ENCODE measurements at places on chromosomes 12 and 14.

DNA sequence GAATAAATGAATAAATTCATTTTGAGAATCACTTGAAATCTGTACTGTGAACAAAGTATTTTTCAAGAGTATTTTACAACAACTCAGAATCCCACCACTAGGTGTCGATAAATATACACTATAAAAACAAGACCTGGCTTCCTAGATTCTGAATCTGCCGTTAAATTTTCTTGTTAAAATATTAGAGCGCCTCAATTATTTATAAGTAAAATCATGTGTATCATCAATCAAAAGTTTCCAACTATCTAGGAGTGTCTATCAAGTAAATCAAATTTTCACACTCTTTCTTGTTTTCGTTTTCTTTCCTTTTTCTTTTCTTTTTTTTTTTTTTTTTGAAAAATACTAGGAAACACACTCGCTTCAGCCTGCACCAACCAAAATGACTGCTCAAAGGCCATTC is 179.2 kb upstream of the DCN start:
- no peak for DNase-seq

DNA sequence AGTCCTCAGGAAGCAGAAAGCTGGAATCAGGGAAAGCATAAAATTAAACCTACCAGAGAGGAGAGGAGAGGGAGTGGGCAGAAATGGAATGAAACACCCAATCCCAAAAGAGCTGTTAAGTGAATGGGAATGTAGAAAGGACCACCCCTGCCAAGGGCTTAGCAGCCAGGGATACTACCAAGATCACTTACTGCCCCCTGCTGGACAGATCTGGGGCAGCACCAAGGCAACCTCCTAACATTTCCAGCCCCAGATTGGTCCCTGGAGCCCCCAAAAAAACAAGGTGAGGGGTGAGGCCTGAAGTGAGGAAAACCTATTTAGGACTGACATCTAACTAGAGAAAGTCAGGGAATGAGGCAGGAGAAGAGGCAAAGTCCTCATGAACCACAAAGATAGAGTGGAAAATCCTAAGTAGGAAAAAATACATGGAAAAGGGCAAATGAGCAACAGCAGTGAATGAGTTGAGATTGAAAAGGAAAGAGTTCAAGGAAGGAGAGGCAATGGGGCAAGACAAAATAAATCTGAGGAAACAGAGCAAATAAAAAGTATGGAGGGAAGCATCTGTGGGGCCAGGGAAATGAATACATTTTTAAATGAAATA is 11.2 kb upstream of the FKBP11 start:
- DNase-seq = peak; percentile 52

DNA sequence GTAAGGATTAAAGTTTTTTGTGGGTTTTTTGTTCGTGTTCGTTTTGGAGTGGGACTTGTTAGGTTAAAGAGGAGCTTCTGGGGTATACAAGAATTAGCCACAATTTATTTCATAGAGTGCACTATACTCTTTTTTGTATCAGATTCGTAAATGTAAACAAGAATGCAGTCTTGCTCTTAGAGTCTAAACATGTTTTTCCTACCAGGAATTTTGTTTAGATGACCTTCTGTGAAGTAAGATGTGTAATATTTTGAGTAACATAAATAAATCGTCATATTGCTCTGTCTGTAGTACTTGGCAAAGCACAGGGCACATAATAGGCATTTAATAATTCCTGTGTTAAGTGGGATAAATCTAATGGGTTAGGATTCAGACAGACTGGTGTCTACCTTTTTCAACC is 9.6 kb downstream of the CNOT2 start:
- DNase-seq = no peak

DNA sequence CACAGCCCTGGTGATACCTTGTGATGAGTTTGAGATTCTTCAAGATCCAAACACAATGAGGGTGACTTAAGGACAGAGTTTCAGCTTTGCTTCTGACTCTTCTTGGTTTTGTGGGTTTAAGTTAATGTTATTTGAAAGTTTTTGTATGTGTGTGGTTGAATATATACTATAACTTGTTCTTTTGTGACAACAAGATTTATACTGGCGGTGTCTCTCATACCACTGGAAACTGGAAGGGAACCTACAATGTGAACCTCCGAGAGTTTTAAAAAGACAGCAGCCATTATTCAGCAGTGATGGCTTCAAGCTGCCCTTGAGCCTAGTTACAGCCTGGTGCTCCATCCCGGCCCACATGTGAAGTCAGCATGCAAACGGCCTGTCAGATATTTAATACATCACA is 87.9 kb upstream of the IGF1 start:
- no peak for DNase-seq

- no peak for DNase-seq
Observed at GRCh38 chr14:101004954-101005353, 101.4 kb upstream of the RTL1 start.

DNA sequence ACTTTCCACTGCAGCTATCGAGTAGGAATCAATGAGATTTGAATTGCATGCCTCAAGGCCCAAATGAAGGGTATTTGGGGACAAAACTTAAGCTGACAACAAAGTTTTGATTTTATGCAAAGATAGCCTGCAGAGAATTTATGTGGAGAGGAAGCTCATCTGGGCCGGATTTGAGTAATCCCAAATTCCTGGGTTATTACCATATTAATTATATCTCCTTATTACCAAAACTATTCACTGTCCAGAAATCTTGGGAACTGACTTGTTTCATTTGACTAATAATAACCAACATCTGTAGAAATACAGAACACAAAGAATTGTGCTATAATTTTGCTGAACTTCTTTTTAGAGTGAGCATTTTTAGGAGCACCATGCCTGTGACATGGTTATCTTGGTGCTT is 70.4 kb downstream of the KITLG start:
- no peak for DNase-seq

DNA sequence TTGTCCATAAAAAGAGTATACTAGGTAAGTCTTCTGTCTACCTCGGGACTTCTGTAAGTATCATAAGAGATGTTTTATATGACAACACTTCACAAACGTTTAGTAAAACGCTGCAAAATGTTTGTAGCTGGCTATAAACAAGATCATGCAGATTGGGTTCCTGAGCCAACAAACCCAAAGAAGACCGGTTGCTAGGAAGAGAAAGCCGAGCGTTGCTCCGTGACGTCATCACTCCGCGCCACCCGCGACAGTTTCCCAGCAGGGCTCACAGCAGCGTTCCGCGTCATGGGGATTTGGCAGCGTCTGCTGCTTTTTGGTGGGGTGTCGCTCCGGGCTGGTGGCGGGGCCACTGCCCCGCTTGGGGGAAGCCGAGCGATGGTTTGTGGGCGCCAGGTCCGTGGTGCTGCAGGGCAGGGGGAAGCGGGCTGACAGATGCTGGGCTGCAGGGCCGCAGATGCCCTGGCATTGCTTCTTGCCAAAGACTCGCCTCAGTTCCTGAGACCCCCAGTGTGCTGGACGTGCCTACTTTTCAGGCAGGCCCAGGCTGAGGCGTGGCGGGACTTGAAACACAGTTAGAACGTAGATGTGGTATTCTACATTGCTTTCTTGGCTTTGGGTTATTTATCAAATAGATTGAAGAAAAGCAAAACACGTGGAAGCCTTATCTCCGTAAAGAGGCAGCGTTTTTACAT is at the start of gene NUBPL:
Gene NUBPL, plus strand, starts transcription at position 250 of the 692 bp plus-strand sequence. Its CDS starts 36 bp downstream, at position 286.
- peak; percentile 92 for DNase-seq

- DNase-seq = no peak
Observed at GRCh38 chr12:41356181-41356580, 168.1 kb downstream of the PDZRN4 start.

GRCh38 chr12:4607056-4607455 is 41.8 kb downstream of the AKAP3 start:
- DNase-seq = no peak
